Natural killer cell treated with Interleukin-12 subunit alpha and Interleukin-12 subunit beta and Interleukin-15 and Interleukin-18, amount 100 ng/mL, for 72 hours (primary cell): ENCODE measurements at places on chromosomes 3 and 15.

- no peak for DNase-seq
These were observed 660.8 kb upstream of the SGO1 start for GRCh38 chr3:20846832-20847231.

- DNase-seq, result no peak
These were observed 84.5 kb upstream of the NTRK3 start for GRCh38 chr15:88341006-88341405.

DNA sequence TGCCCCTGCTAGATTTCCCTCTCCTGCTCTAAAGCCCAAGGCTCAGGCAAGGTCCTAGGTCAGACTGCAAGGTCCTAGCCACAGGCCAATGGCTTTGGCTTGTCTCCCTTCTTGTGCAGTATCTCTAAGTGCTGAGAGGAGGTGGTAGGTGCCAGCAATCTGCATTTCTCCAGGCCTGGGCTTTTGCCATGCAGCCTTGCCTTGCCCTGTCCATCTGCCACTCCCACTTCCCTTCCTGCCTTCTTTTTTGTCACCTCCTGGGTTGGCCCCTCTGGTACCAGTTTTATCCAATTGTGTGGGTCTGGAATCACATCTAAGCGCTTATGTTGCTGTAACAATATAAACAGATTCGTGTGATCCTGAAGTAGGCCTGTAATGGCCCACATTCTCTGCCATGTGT is 109.9 kb downstream of the MYRIP start:
- no peak for DNase-seq

GRCh38 chr3:119342176-119342575 is 48.0 kb downstream of the ARHGAP31 start:
- no peak for DNase-seq

- DNase-seq, result no peak
These were observed 152.0 kb downstream of the ZBBX start for GRCh38 chr3:167228135-167228534.

DNA sequence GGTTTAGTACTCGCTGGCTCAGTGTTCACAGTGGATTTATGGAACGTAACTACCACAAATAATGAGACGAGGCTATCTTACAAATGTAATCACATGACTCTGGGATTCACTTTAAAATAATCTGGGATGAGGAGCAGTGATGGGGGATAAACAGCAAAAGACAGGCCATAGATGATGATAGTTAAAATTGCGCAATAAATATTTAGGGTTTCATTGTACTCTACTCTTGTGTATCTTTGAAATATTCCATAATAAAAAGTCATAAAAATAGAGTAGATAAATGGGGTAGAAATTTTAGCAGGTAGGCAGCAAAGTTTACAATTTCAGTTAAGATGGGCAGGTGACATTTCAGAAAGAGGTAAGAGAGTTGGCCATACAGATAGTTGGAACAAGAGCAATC is 196.6 kb downstream of the KCNMB2 start:
- DNase-seq, result no peak

DNA sequence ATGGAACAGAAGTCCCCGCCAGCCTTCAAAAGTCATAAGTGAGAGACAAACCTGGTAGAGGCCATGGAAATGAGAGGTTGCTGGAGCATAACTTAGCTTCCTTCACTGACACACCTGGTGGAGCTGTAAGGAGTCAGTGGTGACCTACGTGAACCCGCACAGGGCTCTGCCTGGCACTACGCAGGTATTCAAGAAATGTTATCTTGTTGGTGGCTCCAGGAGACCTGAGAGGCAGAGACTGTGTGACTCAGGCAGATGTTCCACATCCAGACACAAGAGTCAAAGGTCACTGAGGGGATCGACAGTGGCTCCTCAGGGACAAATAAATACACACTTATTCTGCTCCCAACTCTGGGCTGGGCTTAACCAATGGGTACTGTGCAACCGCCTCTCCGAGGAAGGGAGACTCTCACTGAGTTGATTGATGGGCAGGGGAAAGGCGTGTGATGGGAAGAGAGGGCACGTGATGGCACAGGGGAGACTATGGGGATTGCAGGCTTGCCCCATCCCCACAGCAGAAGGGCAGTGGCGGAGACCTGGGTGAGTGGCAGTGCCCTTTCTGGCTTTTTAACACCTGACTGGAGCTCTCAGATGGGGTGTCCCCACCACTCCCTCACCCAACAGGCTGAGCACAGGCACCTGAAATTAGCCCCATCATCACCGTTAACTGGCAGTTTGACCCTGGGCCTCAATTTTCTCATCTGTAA is 111.7 kb upstream of the SMAD3 start:
- no peak for DNase-seq

DNA sequence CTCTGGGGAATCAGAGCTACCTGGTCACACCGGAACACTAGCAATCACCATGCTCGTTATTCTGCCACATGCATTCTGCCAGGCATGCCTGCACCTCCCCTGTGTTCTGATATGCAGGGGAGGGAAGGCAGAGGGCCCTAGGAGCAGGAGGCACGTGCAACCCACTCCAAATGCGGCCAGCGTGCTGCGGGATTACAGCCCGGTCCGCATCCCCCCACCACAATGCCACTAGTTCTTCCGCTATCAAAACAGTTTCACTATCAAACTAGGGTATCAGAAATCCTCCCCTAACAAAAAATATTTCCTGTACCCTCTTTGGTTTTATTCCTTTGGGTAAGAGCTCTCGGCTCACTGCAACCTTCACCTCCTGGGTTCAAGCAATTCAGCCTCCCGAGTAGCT is 223.2 kb upstream of the IGF1R start:
- DNase-seq, result no peak

DNA sequence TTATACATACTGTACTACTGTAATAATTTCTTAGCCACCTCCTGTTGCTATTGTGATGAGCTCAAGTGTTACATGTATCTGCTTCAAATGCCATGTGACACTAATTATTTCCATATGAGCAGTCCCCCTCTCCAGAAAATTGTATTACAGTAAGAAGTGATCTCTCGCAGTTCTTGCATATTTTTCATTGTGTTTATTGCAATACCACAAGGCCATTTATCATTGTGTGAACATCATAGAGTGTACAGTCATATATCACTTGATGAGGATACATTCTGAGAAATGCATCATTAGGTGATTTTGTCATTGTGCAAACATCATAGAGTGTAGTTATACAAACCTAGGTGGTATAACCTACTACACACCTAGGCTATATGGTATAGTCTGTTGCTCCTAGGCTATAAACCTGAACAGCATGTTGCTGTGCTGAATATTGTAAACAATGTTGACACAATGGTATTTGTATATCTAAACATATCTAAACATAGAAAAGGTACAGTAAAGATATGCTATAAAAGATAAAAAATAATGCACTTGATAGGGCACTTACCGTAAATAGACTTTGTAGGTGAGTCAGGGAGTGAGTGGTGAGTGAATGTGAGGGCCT is 189.6 kb upstream of the MLF1 start:
- DNase-seq, result no peak

GRCh38 chr3:51605938-51606337 is 65.1 kb upstream of the TEX264 start:
- DNase-seq, result no peak

DNA sequence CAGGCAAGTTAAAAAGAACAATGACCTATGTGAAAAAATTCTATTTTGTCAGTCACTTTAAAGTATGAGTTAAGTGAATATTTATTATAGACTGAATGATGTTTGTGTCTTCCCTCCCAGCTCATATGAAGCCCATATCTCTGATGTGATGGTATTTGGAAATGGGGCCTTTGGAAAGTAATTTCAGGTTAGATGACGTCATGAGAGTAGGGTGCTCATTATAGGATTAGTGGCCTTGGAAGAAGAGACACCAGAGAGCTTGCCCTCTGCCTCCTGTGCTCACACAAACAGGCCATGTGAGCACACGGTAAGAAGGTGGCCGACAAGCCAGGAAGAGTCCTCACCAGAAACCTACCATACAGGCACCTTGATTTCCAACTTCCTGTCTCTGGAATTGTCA is 138.8 kb upstream of the TNIK start:
- DNase-seq, result no peak

- DNase-seq, result no peak
These were observed 17.0 kb upstream of the IL1RAP start for GRCh38 chr3:190496859-190497258.

- no peak for DNase-seq
These were observed 39.3 kb downstream of the KLHL6 start for GRCh38 chr3:183515968-183516851.

- DNase-seq, result no peak
These were observed 49.2 kb downstream of the ARHGAP11B start for GRCh38 chr15:30675126-30675525.

- no peak for DNase-seq
These were observed 71.2 kb downstream of the RORA start for GRCh38 chr15:61157933-61158332.

- DNase-seq, result no peak
These were observed 37.4 kb downstream of the ADCY5 start for GRCh38 chr3:123411340-123412040.

- DNase-seq, result no peak
These were observed 41.8 kb downstream of the SERP1 start for GRCh38 chr3:150504483-150504882.

DNA sequence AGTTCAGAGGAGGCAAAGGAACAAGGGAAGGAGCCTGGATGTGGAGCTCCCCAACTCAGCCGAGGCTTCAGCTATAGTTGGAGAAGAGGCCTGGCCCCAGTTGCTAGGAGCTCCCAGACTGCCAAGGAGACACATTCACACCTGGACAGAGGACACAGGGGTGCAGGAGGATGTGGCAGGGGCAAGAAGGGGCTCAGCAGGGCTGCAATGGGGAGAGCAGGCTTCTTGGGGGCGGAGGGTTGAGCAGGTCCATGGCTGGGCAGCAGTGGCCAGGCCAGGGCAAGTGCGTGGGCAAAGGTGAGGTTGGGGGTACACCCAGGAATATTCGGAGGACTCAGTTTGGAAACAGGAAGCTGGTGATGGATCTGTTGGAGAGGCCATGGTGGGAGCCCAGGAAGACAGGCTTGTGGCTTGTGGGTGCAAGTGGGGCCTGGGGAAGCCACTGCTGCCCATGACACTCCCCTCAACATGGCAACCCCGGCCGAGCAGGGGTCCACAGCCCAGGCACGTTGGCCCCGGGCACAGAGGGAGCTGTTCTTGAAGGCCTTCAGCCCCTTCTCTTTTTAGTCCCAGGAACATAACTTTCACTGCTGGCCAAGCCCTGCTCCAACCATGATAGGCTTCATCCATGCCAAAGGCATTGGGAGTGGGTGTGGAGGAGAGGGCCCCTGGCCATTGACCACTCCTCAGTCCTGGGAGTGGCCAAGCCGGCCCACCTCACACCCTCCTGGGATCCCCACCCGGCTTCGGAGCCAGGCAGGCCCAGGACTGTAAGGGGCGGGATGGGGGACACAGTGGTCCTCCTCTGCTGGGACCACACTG is 33.3 kb downstream of the TSPAN3 start:
- DNase-seq, result no peak

- no peak for DNase-seq
These were observed 12.3 kb upstream of the PGPEP1L start for GRCh38 chr15:99019558-99020540.

- DNase-seq, result no peak
These were observed 243.6 kb upstream of the SLITRK3 start for GRCh38 chr3:165439765-165440164.

DNA sequence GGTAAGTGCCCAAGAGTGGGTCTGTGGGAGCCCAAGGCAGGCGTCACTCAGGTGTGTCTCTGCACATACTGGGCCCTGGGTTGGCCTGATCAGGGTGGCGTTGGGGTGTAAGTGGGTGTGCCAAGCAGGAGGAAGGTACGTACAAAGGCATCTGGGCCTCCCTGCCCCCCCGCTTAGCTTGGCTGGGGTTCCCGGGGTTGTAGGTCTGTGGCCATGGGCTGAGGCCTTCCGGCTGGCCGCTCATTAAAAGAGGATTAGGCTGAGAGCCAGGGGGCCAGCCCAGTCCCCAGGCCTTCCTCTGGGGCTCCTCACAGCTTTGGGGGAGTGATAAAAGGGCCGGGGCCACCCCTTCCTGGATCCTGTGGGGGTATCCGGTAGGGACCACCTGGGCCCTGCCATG is 13.3 kb downstream of the SEMA3F start:
- DNase-seq, result no peak

DNA sequence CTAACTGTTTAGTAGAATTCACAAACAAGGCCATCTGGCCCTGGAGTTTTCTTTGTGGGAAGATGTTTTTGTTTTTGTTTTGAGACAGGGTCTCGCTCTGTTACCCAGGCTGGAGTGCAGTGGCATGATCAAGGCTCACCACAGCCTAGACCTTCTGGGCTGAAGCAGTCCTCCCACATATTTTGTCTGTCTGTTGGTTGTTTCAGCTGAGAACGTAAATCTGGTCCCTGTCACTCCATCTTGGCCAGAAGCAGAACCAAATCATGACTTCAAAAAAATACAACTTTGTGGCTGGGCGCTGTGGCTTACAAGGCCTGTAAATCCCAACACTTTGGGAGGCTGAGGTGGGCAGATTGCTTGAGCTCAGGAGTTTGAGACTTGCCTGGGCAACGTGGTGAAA is 27.1 kb downstream of the MRAS start:
- no peak for DNase-seq

- DNase-seq, result no peak
These were observed 229.1 kb upstream of the CBLB start for GRCh38 chr3:106097817-106098435.
